ENCODE measurements at places on chromosomes 11 and 22.

DNA sequence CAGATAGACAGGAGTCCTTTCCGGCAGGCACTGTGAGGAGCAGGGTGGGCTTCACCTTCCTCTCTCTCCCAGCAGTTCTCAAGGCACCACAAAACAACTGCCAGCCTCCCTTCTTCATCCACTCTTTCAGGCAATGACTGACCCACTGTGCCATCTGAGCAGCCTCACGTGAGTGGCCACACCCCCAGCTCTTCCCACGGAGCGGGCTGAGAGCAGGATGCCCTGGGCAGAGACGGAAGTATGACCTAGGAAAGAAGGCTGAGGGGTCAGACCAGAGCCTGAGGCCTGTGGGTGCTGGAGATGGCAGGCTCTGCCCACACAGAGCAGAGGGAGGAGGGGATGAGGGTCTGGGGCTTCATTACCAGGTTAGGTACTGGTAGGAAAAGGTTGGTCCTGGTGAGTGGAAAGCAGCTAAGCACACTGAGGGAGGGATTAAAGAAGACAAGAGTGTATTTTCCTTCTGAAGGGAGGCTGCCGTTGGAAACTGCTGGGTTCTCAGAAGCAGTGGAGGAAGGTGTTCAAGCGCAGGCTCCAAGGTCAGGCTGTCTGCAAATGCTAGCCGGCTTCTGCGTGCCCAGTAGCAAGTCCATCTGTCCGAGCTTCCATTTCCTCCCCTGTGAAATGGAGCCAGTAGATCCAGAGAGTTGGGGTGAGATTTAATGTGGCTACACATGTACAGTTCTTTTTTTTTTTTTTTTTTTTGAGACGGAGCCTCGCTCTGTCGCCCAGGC, 4.6 kb downstream of the NLRP6 start:
- no peak for DNase-seq

- DNase-seq, result no peak
Observed at GRCh38 chr11:118606157-118606843, 1.1 kb upstream of the PHLDB1 start.

DNA sequence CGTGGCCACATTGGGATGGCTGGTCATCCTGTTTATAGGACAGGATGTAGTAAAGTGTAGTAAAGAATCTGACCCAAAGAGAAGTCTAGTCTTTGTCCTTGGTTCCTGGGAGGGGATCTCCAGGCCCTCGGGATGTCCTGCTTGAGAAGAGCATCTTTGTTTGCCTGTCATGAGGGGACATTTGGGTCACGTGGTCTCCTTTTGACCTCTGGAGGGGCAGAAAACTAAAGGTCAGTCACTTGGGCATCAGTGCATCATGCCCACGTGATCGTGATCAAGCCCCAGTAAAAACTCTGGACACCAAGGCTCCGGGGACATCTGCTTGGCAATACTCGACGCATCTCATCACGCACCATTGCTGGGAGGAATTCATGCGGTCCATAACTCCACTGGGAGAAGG, 9.1 kb downstream of the SMIM38 start:
- DNase-seq, result no peak

GRCh38 chr22:35541254-35541748, 670 bp downstream of the RASD2 start:
- no peak for DNase-seq

GRCh38 chr11:69630424-69630823, 10.5 kb upstream of the CCND1 start:
- no peak for DNase-seq

GRCh38 chr11:77154381-77155081, 26.5 kb downstream of the MYO7A start:
- DNase-seq, result no peak

DNA sequence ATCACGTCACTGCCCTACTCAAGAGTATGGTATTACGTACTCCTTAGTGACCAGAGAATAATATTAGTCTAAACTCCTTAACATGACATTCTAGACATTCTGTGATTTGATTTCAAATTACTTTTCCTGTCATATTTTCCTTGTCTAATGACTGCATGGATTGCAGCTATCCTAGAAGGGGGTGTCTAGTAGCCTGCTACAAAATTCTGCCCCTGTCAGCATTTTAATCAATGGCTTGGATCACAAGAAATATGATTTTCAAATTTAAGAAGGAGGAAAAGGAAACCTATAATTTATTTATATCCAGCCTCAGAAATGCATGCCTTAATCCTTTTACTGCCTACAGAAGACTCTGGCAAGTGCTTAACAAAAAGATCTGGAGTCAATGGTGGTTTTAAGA, 216.8 kb downstream of the SWAP70 start:
- DNase-seq, result no peak
